ENCODE measurements at places on chromosomes 4 and X.

GRCh38 chr4:174430576-174430975 is 91.7 kb downstream of the HPGD start:
- no peak for DNase-seq

DNA sequence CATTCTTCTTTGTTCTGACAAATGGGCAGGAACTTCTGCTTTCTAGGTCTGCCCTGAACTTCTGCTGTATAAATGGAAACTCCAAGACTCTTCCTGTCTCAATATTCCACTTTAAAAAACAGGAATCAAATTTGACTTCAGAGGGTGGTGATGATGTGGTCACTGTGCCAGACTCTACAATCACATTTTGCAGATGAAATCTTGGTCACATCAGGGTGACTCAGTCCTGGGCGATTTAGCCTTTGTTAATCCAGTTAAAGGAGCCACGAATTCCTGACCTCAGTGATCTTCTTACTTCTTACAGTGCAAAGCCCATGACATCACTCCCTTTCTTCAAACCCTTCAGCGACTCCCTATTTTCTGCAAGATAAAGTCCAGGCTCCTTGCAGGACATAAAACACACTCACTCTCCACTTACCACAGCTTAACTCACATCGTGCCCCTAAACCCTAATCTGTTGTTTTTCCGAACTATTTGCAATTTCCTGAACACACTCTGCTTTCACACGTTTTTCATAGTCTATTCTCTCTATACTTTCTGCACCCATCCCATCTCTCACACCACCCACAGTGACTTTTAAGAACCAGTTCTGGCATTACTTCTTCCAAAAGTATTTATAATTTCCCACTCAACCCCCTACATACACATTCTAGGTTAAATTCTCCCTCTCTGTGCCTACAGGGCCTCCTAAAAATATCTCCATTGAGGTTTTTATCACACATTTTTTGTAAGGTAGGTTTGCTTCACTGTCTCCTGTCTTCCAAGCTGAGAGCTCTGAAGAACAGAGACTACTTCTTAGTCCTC is 11.1 kb downstream of the GASK1B start:
- no peak for DNase-seq

GRCh38 chr4:150973626-150974251 is 41.3 kb downstream of the LRBA start:
- no peak for DNase-seq

- no peak for DNase-seq
Observed at GRCh38 chr4:99300934-99301333, 10.1 kb upstream of the ADH1A start.

GRCh38 chrX:17519358-17519757 is 144.4 kb downstream of the NHS start:
- DNase-seq, result no peak

GRCh38 chrX:153474718-153475117 is 4.3 kb upstream of the HAUS7 start:
- DNase-seq, result no peak

- no peak for DNase-seq
Observed at GRCh38 chr4:85555206-85555605, 80.3 kb downstream of the ARHGAP24 start.

DNA sequence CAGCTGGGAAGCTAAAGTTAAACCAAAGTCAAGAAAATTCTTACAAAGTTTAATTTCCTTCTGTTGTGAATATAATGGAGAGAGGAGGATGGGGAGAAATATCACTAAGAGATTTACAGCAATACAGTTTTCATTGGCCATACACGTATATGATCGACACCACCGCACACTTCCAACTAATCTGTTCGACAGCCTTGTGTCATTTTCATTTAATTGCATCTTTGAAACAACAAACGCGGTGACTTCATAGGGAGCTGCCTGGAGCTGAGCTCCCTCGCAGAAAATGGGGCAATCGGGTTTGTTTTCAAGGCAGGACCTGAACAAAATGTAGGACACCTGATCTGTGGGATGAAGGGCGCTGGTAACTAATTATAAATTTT is 1.3 kb downstream of the PTPN13 start:
- DNase-seq, result no peak

- no peak for DNase-seq
Observed at GRCh38 chr4:104735174-104735573, 240.5 kb upstream of the CXXC4 start.

DNA sequence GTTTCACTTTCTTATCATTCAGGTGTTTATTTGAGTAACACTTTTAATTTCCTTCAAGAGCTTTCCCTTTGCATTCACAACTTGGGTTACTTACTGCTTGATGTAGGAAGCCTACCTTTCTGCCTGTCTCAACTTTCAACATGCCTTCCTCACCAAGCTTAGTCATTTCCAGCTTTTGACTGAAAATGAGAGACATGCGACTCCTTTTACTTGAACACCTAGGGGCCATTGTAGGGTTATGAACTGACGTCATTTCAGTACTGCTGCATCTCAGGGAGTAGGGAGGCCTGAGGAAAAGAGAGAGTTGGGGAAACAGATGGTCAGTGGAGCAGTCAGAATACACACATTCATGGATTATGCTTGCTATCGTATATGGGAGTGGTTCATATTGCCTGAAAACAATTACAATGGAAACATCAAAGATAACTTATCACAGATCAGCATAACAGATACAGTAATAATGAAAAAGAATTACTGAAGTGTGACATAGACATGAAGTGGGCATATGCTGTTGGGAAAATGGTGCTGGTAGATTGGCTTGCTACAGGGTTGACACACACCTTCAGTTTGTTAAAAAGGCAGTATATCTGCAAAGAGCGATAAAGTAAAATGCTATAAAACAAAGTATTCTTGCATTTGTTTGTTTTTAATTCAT is 25.7 kb downstream of the USP53 start:
- DNase-seq, result peak; percentile 2

DNA sequence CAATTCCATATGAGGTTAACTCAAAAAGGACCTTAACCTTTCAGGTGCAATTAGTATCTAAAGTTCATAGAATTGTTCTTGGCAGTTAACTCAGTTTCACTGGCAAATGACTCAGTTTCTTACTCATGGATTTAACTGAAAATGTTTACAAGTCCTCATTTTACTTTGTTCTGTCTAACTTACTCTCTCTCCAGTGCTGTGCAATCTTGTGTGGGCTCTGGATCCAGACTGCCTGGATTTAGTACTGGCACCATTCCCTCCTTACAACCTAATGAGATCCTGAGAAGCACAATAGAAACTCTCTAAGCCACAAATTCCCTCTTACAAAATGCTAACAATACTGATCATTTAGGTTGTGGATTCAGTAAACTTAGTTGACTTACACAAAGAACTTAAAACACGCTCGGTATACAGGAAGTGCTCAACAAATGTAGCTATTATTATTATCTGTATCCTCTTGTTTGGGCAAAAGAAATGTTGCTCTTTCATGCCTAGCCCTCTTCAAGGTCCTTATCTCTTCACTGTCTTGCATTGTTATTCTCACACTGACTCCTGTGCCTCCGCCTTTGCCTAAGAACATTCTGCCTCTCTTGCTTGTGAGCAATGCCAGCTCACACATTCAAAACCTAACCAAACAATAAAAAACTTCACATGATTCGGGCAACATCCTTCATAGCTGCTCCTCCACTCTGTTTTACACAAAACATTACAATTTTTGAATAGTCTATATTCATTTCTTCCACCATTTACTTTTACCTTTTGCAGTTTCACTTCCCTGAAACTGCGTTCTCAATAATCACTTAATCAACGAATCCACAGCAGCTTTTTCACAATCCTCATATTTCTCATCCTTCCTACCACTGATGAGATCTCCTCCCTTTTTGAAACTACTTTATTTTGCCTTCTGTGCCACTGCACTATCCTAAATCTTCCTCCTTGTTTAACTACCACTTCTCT is 91.8 kb downstream of the PDE5A start:
- no peak for DNase-seq

DNA sequence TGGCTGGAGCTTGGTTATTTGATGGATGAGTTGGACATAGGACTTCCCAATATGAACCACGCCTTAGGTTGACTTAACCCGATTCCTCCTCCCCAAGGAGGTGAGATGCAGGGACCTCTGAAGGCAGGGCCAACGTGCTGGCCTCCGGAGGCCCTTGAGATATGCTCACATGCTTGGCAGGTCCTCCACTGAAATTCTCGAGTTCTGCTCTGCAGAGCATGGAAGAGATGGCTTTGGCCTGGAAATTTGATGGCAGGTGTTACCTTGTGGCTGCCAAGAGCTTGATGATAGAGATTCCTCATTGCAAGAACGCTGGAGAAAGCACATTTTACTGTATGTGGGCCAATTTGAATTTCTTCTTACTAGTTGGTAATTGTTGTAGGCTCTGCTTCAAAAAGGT is 117.4 kb upstream of the LIMCH1 start:
- DNase-seq, result no peak

GRCh38 chrX:155048977-155049619 is 21.8 kb downstream of the CMC4 start:
- DNase-seq, result no peak

DNA sequence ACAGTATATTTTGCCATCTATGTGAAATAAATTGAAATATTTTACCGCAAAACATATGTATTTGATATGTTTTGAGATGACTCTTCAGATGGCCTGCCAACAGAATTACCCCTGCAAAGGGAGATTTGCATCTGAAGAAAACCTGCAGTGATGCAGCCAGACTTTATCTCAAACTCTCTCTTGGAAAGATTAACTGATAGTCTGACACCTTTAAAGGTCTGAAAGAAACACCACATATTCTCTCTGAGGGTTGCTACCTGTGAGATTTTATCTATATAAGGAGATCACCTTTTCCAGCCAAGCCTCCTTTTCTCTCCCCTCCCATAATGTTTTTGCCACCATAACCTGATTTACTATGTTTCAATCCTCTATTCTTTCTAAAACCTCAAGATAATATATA is 1106.3 kb upstream of the IGFBP7 start:
- no peak for DNase-seq

GRCh38 chr4:20512985-20513384 is 187.3 kb upstream of the PACRGL start:
- no peak for DNase-seq

- no peak for DNase-seq
Observed at GRCh38 chr4:11565213-11565612, 136.5 kb upstream of the HS3ST1 start.

DNA sequence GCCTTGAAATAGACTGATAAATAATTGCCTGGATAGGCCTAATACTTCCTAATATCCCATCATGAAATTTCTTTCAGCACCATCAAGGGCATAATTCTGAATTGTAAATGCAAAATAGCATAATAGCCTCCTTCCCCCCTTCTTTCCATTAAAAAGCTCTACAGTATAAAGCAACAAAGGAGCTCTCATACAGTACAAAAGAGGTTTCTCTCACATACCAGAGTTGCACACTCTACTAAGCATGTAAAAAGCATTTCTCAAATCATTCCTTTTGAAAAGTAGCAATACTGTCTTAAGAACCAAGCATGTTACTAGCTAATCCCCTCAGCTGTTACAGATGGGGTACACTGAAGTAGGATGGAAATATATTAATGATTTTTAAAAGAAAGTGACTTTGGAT is 509.0 kb downstream of the KLHL13 start:
- DNase-seq, result no peak

- DNase-seq, result no peak
Observed at GRCh38 chr4:153402366-153402765, 57.9 kb downstream of the MND1 start.

DNA sequence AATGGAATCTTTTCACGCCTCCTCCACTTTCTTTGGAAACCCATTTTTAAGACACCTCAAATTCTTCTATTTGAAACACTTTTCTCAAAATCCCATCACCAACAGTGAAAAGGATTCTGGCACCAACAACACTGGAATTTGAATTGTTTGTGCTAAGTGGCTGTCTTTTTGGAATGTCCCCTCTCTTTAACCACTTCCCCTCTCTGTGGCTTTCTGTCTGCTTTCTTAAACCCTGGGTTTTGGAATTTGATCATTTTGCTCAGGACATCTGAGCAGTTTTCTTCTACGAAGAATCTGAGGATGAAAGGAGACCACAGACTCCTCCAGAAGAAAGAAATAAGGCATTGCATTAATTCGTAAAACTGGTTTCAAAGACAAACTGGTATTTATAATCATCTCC is 89.0 kb downstream of the MXRA5 start:
- no peak for DNase-seq

DNA sequence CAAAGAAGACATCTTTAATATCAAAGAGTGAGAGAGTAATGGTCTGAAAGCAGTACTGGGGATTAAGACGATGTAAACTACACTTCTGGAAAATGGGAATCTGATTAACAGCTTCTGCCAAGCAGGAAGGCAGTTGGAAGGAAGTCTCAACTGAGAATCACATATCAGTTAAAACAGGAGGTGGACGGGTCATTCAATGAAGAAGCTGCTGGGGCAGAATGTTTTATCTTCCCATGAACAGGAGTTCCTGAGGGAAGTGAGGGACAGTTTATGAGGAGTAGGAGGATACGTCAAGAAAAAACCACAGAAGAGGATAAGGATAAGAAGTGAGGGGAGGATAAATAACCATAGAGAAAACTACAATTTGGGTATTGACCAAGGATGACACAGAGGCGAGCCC is 38.7 kb upstream of the MAGEA10 start:
- DNase-seq, result no peak

GRCh38 chrX:69366183-69366582 is 137.9 kb upstream of the NALF2 start:
- no peak for DNase-seq

GRCh38 chrX:38929966-38930421 is 128.7 kb downstream of the MID1IP1 start:
- no peak for DNase-seq

- DNase-seq, result no peak
Observed at GRCh38 chr4:21768349-21769310, 179.9 kb downstream of the KCNIP4 start.

DNA sequence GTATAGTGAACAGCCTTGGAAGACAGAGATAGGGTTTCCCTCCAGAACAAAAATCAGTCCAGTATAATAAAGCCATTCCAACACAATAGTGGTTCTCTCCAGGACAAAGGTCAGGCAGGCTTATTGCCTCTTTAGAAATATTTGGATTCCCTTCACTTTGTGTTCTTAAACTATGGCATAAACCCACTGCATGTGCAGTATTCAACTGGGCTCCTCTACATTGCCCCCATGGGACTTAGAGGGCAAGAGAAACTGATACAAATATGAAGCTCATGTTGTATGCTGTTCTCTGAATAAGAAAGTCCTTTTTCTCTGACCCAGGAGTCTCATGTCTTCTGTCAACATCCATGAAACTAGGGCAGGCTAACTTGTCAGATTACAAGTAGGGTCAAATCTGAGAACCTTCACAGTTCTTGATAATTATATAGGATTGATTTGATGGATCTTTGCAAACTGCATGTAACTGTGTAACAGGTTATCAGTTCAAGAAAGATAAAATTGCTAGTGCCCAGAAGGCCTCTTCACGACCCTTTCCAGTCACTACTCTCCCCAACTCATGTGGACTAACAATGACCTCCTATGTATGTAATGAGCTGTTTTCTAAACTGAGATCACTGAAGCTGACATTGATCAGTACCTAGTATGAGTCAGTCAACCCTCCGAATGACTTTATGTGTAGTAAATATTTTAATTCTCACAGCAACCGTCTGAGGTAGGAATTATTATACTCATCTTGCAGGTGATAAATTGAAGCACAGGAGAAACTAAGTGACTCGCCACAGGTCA is 31.9 kb upstream of the FAM9C start:
- DNase-seq, result no peak

GRCh38 chr4:165384598-165384997 is 5.8 kb downstream of the CPE start:
- DNase-seq, result no peak

Data from GM18507 (cell line).